AG10803 (cell line): ENCODE measurements at places on chromosomes 7 and 10.

GRCh38 chr10:67127441-67127840 lies 201.6 kb downstream of the LRRTM3 start:
- no peak for DNase-seq

DNA sequence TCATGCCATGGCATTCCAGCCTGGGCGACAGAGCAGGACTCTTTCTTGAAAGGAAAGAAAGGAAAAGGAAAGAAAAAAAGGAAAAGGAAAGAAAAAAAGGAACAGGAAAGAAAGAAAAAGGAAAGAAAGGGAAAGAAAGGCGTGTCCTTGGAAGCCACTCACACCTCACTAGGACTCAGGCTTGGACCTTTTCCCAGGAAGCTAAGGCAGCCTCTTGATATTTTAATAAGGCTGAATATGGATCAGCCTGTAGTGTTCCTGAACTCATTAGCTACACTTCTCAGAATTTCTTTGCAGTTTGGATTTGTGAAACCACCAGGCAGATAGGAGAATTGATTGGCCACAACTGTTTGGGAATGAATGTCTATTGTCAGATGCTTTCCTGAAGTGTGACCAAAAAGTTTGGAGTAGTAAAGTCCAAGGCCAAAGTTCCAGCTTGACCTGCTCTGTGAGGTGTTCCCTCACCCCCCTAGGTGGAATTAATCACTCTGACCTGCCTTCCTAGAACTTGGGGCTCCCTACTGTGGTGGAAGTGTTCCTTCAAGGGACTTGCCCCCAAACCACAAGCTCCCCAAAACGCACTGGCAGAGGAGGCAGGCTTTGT lies 7.1 kb upstream of the MALSU1 start:
- DNase-seq = no peak

DNA sequence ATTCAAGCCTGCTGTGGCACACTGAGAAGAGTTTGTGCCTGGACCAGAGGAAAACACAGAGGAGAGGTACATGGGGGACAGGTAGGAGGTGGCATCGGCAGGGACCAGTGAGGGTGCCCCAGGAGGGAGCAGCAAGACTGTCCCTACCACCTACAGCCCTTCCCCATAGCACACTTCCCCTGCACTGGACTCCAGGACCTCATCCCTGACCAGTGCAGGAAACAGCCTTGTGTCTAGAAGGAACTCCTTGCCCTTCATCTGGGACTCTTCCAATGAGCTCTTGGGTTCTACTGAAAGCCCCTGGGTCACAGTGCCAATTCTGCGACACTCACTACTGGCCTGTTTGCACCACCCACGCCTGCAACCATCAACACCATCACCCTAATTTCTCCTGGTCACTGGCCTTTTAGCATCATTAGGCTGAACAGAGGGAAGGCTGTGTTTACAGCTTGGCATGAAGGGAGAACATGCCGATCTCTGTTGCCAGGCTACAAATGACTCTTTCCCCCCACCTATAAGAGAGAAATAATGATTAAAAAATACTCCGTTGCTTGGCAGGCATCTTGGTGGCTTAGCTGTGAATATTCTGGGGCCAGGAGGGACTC lies 371.9 kb upstream of the ZMIZ1 start:
- DNase-seq = no peak

- DNase-seq = peak; percentile 75
Measured at GRCh38 chr7:80379034-80379982, 132.6 kb downstream of the GNAT3 start.

GRCh38 chr7:155597753-155598140 lies 46.7 kb upstream of the RBM33 start:
- peak; percentile 55 for DNase-seq
